ENCODE measurements at places on chromosomes 1 and 21. TPM values are rescaled to one million over a fixed set of nuclear protein-coding genes. Genes with fewer than 3 reads are reported as not detected.

- no peak for DNase-seq
Observed at GRCh38 chr1:48761986-48762385, 14.7 kb downstream of the BEND5 start.

DNA sequence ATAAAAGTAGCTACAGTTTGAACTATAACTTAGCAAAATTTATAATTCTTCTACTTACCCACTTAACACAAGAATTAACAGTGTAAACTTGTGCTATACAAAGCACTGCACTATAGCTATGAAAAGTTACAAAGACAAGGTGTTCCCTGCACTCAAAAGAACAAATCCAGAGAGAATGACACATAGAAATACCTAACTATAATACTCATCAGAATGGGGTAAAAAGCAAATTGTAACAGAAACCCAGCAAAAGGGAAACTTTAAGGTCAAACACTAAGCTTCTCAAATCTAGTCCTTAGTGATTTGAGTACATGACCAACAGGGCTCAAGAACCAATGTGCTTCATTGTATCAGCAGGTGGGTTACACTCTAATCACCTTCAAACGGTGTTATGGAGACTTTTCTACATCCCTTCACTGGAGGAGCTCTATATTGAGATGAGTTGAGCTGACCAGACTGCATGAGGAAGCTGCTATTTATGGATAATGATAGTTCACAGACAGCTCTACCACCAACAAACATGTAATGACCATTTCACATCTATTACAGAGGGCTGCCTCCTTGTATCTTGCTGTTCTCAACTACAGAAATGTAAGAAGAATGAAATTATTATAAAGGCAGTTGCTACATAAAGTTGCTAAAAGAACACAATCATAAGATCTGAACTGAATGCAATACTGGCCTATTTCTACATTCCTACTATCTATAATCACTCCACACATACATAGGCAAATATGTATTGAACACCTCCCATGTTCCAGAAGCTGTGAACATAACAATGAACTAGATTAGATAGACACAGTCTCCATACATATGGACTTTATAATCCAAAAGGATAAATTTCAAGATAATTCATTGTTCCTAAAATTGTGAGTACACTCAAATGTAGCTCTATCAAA lies 47.6 kb downstream of the PIK3R3 start:
- DNase-seq, result no peak

DNA sequence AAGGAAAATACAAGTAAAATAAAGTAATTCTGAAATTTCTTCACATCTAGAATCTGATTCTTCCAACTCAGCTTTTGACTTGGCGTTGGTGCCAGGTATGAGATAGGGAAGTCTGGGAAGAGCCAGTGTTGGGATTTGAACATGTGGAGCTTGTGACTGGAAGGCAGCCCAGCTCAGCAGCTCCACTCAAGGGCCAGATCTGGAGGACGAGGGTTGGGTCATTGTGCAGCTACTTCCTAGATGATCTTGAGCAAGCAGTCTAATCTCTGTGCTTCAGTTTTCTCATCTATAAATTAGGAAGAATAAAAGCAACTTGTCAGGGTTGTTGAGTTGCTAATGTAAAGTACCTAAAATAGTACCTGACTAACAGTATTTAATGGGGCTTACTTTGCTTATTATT lies 5.0 kb downstream of the ADARB1 start:
- DNase-seq, result no peak

GRCh38 chr1:201914456-201915235 lies 25.9 kb downstream of the SHISA4 start:
- DNase-seq, result no peak

GRCh38 chr1:46490656-46491442 lies 1.2 kb downstream of the DMBX1 start:
- no peak for DNase-seq

DNA sequence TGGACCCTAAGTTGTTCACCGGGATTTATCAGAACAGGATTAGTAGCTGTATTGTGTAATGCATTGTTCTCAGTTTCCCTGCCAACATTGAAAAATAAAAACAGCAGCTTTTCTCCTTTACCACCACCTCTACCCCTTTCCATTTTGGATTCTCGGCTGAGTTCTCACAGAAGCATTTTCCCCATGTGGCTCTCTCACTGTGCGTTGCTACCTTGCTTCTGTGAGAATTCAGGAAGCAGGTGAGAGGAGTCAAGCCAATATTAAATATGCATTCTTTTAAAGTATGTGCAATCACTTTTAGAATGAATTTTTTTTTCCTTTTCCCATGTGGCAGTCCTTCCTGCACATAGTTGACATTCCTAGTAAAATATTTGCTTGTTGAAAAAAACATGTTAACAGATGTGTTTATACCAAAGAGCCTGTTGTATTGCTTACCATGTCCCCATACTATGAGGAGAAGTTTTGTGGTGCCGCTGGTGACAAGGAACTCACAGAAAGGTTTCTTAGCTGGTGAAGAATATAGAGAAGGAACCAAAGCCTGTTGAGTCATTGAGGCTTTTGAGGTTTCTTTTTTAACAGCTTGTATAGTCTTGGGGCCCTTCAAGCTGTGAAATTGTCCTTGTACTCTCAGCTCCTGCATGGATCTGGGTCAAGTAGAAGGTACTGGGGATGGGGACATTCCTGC lies 3.9 kb upstream of the OLFML3 start:
- no peak for DNase-seq

GRCh38 chr1:109889094-109889493 lies 21.6 kb upstream of the CSF1 start:
- no peak for DNase-seq

The PLOD1 gene
- total RNA-seq, result 94.8 TPM

The RGSL1 gene
- not detected for total RNA-seq

The TRAPPC10 gene
- 51.4 TPM for total RNA-seq

The CFAP45 gene
- total RNA-seq, result 1.5 TPM

The UTS2 gene
- total RNA-seq, result 31.0 TPM

All from A673 (cell line).